Neuronal stem cell (in vitro differentiated cells): ENCODE measurements at places on chromosomes 6 and 20.

GRCh38 chr6:164039954-164040375, 625.4 kb downstream of the QKI start:
- no peak for DNase-seq

- DNase-seq, result no peak
Measured at GRCh38 chr20:19121463-19121862, 91.0 kb upstream of the SLC24A3 start.

DNA sequence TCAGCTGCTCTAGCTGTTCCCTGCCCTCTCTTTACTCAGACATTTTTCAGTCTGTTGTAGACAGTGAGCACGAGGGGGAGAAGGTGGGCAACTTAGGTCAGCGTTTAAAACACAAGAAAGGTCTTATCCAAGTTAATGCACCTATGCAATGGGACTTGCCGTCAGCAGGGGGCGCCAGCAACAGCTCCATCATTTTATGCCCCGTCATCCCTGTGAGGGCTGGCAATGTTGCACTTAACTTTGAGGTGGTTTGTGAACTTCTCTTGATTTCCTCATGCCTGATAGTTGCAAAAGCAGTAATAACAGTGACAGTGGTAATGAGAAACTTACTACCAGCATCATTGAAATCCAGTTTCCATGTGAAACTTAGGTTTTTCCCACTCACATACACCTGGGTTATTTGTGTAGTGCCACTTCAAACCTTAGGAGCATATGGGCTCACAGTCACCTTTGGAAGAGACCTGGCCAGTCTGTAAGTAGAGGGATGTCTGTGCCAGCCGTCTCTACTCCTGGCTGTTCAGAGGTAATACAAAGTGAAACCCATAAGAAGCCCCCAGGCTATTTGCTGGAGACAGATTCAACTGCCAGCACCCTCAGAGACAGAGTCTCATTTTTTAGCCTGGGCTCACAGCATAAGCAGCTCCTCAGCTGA, 44.9 kb upstream of the ID1 start:
- no peak for DNase-seq

- DNase-seq, result no peak
Measured at GRCh38 chr20:57576617-57577550, 16.0 kb downstream of the PCK1 start.

GRCh38 chr6:16438718-16439591, 200.6 kb downstream of the GMPR start:
- DNase-seq, result peak; percentile 17

DNA sequence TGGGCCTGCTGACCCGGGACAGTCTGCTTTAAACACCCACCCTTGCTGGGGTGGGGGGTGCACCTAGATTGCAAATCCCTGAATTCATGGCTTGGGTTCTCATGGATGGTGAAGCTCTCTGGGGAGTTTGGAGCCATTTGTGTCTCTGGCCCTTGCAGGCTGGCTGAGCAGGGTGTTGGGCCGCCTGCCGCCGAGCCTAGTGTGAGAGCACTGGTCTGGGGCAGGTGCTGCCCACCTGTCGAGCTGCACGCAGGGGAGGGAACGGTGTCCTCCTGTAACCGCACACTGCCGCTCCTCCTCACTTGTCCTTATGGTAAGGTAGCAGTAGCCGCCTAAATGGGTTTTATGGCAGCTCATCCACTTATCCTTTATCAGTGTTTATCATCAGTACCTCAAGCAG, 143.9 kb downstream of the DTNBP1 start:
- no peak for DNase-seq

- DNase-seq, result no peak
Measured at GRCh38 chr6:38067263-38067980, 247.9 kb downstream of the ZFAND3 start.

GRCh38 chr20:49690899-49691620, 22.6 kb downstream of the B4GALT5 start:
- no peak for DNase-seq

- no peak for DNase-seq
Measured at GRCh38 chr6:102942206-102942605, 1548.7 kb downstream of the GRIK2 start.
